SJCRH30 (cell line): ENCODE measurements at places on chromosomes 5 and 9. TPM values are rescaled to one million over a fixed set of nuclear protein-coding genes. Genes with fewer than 3 reads are reported as not detected.

The SAXO1 gene
- total RNA-seq, result not detected in 2 replicates

The IFNA2 gene
- not detected in 2 replicates for total RNA-seq

The ENHO gene
- total RNA-seq, result 0.25 TPM in 1 of 2 replicates, not detected in the other

The PPP1R26 gene
- 6.6 and 7.6 TPM in 2 replicates for total RNA-seq

The IL5 gene
- total RNA-seq, result not detected in 2 replicates

The WDR36 gene
- 58.6 and 62.9 TPM in 2 replicates for total RNA-seq

The PLEKHG4B gene
- total RNA-seq, result 3.9 and 4.0 TPM in 2 replicates

The ENTREP1 gene
- total RNA-seq, result 0.08 and 0.10 TPM in 2 replicates

The PCDHGC4 gene
- total RNA-seq, result 3.4 and 3.6 TPM in 2 replicates

The CCDC152 gene
- 0.20 and 0.23 TPM in 2 replicates for total RNA-seq
